Stimulated activated CD4-positive, alpha-beta T cell treated with anti-CD3 and anti-CD28 coated beads, Interleukin-15, amount 100 ng/mL, for 1 hour (primary cell): ENCODE measurements at places on chromosomes 5 and 9.

- DNase-seq, result no peak
These were observed 1.0 kb downstream of the CERT1 start for GRCh38 chr5:75510417-75510835.

DNA sequence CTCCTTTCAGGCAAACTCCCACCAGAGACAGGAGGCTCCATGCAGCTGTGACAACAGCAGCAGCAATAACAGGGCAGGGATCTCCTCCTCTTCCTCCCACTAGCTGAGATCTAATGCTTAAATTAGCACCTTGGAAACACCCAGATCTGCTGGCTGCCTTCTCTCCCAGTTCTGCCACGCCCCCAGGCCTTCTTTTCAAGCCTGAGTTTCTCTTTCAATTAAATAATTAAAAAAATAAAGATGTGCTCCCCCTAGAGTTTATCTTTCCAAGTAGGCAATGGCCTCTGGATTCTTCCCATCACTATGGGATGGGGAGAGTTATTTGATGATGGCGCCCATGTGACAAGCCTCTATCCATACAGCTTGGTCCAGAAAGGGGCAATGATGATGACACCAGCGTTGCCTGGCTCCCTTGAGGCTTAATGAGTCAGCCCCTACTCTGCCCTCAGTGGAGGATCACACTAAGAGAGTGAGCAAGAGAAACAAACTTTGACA is 3.8 kb downstream of the FAM219A start:
- no peak for DNase-seq

GRCh38 chr5:142813220-142813619 is 43.0 kb downstream of the ARHGAP26 start:
- DNase-seq, result no peak

GRCh38 chr9:123725389-123725788 is 204.5 kb downstream of the DENND1A start:
- no peak for DNase-seq

DNA sequence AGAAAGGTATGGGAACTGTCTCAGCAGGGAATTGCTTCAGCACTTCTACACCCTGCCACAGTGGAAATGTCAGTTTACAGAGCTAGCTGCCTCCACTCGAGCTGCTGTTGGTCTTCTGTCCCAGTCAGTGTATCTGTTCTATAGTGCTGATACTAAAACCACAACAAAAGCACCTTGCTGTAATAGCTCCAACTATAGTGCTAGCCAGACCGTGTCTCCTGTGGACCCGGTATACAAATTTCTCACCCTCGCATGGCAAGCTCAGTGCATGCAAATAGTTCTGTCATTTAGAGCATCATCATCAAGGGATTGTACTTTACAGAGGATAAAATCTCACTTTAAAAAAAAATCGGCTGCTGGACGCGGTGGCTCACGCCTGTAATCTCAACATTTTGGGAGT is 51.5 kb upstream of the IQGAP2 start:
- DNase-seq, result no peak

- DNase-seq, result no peak
These were observed 226.1 kb downstream of the NR3C1 start for GRCh38 chr5:143177263-143177983.

- DNase-seq, result no peak
These were observed 509.1 kb downstream of the RAB3C start for GRCh38 chr5:59091965-59092364.

- peak; percentile 93 for DNase-seq
These were observed at the start of gene DYNC2I2 for GRCh38 chr9:128656416-128657343. Gene DYNC2I2 (minus strand): TSS chr9:128656847. CDS start chr9:128656726, 121 bp downstream.

DNA sequence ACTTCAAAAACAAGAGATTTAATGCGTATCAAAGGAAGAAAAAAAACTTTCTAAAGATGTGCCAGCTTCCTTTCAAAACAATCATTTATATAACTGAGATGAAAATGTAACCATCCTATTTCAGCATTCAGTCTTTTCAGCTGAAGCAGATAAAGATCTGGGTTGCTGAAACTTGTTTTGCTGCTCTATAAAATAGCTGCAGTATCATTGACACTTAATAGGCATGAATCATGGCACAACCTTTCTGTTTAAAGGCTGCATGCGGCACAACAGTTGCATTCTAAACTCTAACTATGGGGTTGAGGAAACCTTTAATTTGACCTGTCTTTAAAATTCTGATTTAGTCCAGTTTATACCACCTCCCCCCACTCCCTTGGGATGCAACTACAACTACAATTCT is 196.7 kb downstream of the MPDZ start:
- no peak for DNase-seq

GRCh38 chr9:127977884-127978647 is 2.7 kb downstream of the EEIG1 start:
- no peak for DNase-seq

DNA sequence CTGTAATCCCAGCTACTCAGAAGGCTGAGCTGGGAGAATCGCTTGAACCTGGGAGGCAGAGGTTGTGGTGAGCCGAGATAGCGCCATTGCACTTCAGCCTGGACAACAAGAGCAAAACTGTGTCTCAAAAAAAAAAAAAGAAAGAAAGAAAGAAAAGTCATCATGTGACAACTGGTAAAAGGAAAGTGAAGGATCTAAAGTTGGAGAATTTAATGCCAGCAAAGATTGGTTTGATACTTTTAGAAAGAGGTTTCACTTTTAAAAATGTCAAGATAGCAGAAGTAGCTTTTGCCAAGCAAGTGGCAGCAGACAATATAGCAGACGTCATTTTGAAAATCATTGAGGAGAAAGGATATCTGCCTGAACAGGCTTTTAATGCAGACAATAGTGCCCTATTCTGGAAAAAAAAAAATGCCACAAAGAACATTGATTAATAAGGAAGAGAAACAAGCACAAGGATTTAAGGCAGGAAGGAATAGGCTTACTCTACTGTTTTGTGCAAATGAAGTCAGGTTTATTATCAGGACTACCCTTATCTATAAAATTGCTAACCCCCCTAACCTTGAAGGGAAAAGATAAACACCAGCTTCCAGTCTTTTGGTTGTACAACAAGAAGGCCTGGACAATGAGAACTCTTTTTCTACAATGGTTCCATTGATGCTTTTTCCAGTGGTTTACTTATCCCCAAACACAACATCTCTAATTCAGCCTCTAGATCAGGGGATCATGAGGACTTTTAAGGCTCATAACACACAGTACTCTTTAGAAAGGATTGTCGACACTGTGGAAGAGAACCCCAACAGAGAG is 12.0 kb downstream of the PKD2L2 start:
- DNase-seq, result no peak

GRCh38 chr9:129220771-129221170 is 42.7 kb upstream of the IER5L start:
- DNase-seq, result no peak

DNA sequence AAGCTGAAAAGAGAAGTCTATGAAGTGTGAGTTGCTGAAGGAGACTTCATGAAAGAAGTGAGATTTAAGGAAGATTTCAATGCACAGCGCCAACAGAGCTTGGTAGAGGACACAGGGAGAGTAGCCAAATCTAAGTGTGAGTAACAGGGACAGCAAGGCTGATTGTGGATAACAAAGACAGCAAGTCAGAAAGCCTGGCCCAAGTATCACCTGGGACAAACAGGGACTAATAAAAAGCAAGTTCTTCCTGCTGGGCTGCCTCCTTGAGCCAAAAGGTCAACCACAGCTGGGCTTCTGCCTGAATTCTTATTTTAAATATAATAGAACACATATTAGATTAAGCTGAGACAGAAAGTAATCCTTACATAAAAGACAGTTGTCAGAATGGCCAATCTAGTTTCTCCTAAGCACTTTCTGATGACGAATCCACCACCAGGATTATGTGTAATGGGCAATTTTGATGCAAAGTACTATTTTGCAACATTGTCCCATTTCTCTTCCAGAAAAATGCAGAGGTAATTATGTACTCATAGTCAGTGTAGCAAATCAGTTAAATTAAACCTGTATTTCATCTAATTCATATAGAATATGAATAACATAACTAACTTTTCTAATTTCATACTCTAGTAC is 73.8 kb downstream of the MAPKAP1 start:
- no peak for DNase-seq

GRCh38 chr9:36126016-36126730 is 10.4 kb upstream of the GLIPR2 start:
- no peak for DNase-seq

- no peak for DNase-seq
These were observed 2118.6 kb upstream of the C9orf72 start for GRCh38 chr9:29691758-29692407.

DNA sequence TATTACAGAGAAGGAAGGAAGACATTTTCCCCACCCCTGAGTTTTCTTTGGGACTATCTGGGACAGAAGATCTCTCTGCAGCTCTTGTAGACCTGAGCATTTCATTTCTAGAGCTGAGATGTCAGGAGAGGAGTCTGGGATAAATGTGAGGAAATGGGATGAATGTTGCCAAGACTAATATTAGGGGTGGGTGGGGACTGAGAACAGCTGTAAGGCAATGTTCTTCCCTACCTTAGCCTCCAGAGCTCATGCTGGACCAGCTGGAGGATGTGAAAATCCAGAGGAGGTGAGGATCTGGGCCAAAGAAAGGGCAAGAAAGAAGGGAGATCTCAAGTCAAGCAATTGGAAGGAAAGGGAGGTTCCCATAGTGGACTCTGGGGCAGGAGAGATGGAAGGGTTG is 23.1 kb upstream of the FOXD1 start:
- no peak for DNase-seq

GRCh38 chr5:27701931-27702903 is 663.8 kb upstream of the CDH9 start:
- no peak for DNase-seq

GRCh38 chr5:87539839-87540238 is 127.1 kb upstream of the CCNH start:
- DNase-seq, result no peak

DNA sequence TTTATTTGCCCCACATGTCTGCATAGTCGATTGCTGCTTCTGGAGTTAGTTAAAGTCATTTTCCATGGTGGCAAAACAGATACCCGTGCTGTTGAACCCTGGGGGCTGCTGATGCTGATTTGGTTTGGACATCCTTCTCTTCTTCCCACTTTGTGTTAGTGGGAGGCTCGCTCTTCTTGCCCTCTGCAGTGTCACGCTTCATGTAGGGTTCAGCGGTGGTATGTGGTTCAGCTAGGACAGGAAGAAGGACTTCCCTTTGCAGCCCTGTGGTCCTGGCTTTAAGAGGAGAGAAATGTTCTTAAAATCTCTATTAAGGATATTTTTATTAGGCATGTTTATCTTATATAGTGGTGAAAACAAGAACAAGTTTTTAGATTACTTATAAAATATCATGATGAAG is 36.2 kb downstream of the SLC36A1 start:
- DNase-seq, result no peak

DNA sequence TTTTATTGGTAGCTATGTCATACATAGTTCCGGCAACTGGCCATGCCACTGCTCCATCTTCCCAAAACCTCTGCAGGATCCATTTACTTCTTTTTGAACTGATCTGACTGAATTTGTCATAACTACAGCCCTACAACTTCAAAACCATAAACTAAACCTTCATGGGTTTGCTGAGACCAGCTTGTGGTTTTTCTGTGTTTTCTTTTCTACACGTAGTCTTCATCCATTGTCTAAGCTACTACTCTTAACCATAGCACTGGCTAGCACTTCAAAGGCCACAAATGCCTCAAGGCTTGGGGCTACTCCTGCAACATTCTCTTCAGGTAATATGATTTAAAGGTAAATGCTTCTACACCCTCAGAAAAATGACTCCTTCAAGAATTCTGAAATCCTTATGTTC is 9.0 kb upstream of the KIF2A start:
- no peak for DNase-seq

- DNase-seq, result no peak
These were observed 151.2 kb upstream of the RUSC2 start for GRCh38 chr9:35338561-35339274.

GRCh38 chr9:90773617-90774016 is 28.0 kb upstream of the SYK start:
- no peak for DNase-seq

DNA sequence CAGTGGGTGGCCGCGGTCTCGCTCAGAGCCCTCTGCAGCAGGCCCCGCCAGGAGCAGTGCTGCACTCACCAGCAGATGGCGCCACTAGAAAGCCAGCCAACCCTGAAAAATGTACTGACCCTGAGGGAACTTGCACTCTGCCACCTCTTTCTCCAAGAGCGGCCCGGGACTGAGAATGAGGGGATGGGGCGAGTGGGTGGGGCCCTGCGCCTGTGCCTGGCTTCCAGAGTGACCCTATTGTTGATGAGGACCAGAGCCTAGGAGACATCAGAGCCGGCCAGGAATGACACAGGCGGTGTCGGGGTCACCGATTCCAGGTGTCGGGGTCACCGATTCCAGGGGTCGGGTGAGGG is 2.9 kb upstream of the IL17B start:
- peak; percentile 54 for DNase-seq

GRCh38 chr5:914612-915011 is 21.9 kb downstream of the TRIP13 start:
- no peak for DNase-seq

- DNase-seq, result peak; percentile 62
These were observed 53.7 kb upstream of the KDM4C start for GRCh38 chr9:6703898-6704639.

GRCh38 chr9:38423973-38424843 is at the start of gene IGFBPL1:
Gene IGFBPL1 (minus strand): TSS chr9:38424454. CDS start chr9:38424424, 30 bp downstream.
- no peak for DNase-seq

DNA sequence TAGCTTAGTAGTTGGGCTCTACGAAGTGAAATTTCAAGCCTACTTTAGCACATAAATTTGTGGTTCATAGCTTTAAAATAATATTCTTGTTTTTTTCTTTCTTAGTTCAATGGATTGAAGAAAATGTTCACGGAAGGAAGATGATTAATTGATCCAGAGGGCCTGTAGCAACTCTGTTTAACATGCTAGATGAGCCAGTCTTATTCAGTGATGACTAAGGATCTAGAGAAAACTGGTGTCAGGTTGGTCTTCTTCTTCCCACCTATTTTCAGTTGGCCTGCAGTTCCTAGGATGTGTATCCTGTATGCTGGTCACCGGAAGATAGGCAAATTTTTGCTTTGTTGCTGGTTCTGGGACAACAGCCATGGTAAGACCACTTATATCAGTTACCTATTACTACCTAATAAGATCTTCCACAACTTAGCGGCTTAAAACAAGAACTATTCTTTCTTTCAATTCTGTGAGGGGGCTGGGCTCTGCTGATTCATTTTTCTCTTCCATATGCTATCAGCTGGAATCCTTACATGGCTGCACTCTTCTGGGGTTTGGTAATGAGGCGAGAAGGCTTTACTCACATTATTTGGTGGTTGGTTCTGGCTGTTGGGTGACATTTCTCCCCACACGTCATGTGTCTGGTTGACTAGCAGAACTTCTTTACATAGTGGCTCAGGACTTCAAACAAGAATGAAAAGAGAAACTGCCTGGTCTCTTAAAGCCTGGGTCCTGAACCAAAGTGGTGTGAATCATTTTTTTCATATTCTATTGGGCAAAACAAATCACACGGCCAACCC is 182.7 kb upstream of the ACTBL2 start:
- DNase-seq, result no peak
